ENCODE measurements at places on chromosomes 11 and 22. TPM values are rescaled to one million over a fixed set of nuclear protein-coding genes. Genes with fewer than 3 reads are reported as not detected.

The RFPL2 gene
- total RNA-seq: 1.8 TPM

DNA sequence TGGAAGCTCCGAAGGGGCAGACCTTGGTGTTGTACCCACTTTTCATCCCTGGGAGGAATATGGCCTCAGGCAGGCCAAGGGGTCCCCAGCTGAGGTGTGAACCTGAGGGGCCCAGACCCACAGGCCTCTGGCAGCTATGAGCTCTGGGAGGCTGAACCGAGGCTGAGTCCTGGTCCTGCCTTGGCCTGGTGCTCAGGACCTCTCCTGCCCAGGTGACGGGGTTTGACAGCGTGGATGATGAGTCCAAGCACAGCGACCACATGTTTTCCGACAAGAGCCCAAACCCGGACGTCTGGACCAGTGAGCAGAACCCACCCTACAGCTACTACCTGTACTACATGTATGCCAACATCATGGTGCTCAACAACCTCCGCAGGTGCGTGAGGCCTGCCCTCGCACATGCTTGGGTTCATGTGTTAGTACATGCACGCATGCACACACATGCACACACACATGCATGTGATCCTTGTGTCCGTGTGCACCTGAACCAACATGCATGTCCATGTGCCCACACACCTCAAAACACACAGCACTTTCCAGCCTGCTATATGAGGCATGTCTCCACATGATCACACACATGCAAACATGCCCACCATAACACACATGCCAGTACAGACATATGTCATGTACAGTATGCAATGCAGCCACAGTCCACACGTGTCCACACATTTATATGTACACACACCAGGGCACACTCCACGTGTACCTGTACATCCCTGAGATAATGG, 40.9 kb downstream of the RNF141 start:
- no peak for DNase-seq
- H3K27ac ChIP-seq: no peak overlapping the region
- H3K27me3 ChIP-seq: no peaks in the 10 kb centered on the region
- H3K4me1 ChIP-seq: peaks cover 1% of the 10 kb centered on the region

DNA sequence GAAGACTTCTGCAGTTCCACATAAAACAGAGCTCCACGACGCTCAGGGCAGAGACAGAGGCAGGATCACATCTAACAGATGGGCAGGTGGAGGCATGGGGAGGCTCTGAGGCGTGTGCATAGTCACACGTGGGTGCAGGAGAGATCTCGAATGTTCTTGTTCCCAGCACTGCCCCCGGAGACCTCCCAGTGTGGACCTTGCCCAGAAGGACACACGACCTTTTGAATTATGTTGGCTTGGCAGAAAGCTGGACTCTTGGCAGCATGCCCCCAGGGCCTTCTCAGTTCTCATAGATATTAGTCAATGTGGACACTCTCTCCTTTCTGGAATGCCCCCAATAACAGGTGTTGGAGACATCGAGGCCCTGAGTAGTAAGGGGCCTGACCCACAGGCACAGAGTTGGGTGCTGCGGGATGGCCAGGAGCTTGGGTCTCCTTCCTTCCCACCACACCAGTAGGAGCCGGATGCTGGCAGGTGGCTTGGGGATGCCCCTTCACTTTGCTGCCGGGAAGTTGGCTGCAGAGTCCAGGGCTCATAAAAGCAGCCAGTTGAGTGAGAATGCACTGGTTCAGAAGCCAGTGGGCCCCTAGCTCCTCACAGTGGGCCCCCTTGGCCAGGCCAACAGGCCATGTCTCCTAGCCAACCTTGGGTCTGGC, 12.1 kb downstream of the MYEOV start:
- H3K4me1 ChIP-seq: peaks cover 3% of the 10 kb centered on the region
- H3K27me3 ChIP-seq: no peaks in the 10 kb centered on the region
- no peaks in the 10 kb centered on the region for H3K36me3 ChIP-seq
- H3K27ac ChIP-seq: no peak overlapping the region
- H3K4me3 ChIP-seq: no peak overlapping the region

The MPZL2 gene
- total RNA-seq: 2.3 TPM

- H3K36me3 ChIP-seq: no peaks in the 10 kb centered on the region
- H3K27me3 ChIP-seq: no peaks in the 10 kb centered on the region
- DNase-seq: no peak
- no peak overlapping the region for H3K4me3 ChIP-seq
- peaks cover 2% of the 10 kb centered on the region for H3K4me1 ChIP-seq
Observed at GRCh38 chr22:26811647-26811992, 154.2 kb downstream of the MIAT start.

All from neural progenitor cell (in vitro differentiated cells).